ENCODE measurements at places on chromosomes 5 and 9.

DNA sequence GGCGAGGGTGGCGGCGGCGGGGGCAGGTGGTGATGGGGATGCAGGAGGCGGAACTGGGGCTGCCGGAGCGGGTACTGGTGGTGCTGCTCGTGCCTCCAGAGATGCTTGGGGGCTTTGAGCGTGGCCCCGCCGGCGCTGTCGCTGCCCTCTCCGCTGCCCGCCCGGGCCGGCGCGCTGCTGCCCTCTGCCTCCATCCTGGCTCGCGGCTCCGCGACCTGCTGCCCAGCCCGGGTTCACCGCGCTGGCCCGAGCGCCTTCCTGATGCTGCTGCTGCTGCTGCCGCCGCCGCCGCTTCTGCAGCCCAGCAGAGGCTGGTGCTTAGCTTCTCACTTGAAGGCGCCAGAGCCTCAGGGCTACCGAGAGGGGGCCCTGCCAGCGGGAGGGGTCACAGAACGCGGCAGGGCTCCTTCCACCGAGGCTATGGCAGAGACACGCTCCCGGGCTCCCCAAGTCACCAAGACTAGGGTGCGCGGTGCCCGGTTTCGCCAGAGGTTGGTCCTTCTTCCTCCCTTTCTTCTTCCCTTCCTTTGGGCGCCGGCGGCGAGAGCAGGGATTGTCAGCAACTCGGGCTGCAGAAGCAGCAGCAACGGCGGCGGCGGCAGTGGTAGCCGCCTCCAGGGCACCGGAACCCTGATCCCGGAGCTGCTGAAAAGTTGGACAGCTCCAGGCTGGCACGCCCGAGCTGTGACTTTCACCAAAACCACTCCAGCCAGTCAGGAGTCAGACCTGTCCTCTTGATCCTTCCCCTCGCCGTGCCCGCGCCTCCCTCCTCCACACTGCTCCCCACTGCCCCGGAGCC lies at the start of gene PDE4D:
Gene PDE4D, minus strand, starts transcription at position 298 of the 799 bp plus-strand sequence.
- peak; percentile 56 for DNase-seq

DNA sequence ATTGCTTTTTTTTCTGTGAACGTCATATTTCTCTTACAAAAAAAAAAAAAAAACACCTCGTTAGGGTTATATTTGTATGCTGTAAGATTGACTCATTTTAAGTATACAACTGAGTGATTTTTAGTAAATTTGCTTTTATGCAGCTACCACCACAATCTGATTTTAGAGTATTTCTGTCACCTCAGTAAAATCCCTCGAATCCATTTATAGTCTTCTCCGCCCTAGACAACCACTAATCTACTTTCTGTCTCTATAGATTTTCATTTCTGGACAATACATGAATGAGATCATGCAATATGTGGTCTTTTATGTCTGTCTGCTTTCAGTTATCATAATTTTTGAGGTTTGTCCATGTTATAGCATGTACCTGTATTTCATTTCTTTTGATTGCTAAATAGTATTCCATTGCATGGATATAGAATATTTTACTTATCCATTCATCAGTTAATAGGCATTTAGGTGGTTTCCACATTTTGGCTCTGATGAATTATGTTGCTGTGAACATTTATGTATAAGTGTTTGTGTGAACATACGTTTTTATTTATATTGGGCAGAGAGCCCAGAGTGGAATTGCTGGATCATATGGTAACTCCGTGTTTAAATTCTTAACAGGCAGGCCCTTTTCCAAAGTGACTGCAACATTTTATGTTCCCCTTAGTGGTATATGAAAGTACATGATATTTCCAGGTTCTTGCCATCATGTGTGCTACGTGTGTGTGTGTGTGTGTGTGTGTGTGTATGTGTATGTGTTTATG lies 171.4 kb downstream of the SGCD start:
- no peak for DNase-seq

GRCh38 chr5:152503206-152503605 lies 98.1 kb upstream of the NMUR2 start:
- DNase-seq, result no peak

DNA sequence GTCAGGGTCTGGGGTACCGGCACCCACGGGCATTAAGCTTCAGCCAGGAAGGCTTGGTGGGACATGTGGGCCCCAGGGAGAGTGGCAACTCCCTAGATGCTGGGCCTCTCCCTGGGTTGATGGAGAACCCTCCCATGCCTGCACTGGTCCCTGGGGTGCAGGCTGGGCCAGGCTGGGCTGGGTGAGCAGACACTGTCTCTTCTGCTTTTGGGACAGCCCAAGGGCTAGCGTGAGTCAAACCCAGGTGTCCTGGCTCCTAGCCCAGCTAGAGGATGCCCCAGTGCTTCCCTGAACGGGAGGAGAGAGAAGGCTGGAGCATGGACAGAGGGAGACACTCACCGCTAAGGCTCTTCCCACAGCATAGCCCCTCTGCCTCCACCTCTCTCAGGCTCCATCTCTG lies 5.7 kb upstream of the AQP7 start:
- DNase-seq, result no peak

DNA sequence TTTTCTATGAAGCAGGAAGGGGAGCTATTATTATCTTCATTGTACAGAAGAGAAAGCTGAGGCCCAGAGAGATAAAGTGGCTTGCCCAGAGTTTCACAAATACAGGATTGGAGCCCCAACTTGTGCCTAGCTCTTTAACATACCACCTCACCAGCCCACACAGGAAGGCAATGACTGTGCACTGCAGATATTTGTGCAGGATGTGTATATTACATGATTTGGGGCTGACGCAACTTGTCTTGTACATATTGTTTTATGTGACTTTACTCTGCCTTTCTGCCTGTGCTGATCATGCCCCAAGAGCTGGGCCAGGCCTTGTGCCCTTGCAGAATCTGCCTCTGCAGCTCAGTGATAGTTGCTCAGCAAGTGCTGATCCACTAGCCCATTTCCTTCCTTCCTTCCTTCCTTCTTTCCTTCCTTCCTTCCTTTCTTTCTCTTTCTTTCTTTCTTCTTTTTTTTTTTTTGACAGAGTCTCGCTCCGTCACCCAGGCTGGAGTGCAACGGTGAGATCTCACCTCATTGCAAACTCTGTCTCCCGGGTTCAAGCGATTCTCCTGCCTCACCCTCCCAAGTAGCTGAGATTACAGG lies 106.6 kb upstream of the TBCA start:
- DNase-seq, result no peak

GRCh38 chr9:82284758-82285157 lies 296.2 kb downstream of the SPATA31D1 start:
- no peak for DNase-seq

- no peak for DNase-seq
Measured at GRCh38 chr5:176921714-176922113, 22.6 kb upstream of the HK3 start.

- DNase-seq, result no peak
Measured at GRCh38 chr5:72151169-72151568, 43.9 kb downstream of the MAP1B start.

GRCh38 chr5:68033961-68034571 lies 181.5 kb upstream of the PIK3R1 start:
- no peak for DNase-seq

DNA sequence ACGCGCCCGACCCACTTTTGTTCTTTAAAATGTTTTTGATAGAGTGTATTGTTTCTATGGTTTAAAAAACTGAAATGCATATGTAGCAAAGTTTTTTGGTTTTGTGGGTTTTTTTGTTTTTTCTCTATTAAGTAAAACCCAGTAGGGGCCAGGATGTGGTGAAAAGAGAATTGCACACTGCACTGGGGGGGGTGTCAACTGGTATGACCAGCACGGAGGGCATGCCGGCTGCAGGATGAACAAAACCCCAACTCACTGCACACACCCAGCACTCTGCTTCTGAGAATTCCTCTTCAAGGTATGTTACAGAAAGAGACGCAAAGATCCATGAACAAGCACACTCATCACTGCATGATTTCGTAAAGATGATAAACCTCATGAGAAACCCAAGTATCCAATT lies 75.0 kb downstream of the STK10 start:
- DNase-seq, result no peak

GRCh38 chr9:6658628-6659353 lies 13.3 kb upstream of the GLDC start:
- DNase-seq, result no peak

- DNase-seq, result peak; percentile 76
Measured at GRCh38 chr9:133526721-133527321, 2.1 kb upstream of the MYMK start.

GRCh38 chr5:27341342-27341741 lies 303.0 kb upstream of the CDH9 start:
- no peak for DNase-seq

DNA sequence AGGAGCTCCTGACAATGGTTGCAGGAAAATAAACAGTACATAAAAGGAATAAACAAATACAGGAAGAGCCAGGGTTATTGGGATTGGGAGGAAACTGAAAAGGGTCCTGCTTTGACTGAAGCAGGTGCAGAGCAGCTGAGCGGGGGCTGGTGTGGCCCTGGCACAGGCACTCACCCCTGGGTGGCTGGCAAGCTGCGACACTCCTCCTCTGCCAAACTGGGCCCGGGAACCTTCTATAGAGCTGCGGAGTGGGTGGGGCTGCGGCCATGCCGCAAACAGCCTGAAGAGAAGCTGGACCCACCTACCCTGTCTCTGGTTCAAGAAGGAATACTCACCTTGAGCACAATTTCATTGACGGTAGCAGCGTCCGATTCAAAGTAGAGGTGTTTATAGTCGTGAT lies 182.5 kb downstream of the GAPVD1 start:
- no peak for DNase-seq

DNA sequence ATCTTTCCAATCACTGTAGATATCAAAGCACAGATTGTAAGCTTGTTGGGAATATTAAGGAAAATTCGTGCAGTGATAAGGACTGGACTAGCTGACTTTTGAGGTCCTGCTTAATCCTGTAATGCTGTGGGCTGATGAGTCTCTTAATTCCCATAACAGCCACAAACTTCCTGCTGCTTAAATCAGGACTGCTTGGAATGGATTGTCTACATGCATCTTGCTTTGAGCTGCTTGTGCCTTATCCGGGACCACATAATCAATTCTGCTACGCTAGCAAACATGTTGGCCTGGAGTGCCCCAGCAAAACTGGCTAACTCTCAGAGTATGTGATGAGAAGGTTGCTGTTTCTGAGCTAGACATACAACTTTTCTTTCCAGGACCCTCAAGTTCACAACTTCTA lies 79.6 kb downstream of the SNCAIP start:
- no peak for DNase-seq

GRCh38 chr5:167348980-167349379 lies 942.5 kb upstream of the WWC1 start:
- no peak for DNase-seq

- DNase-seq, result no peak
Measured at GRCh38 chr5:106399391-106399790, 1271.3 kb downstream of the EFNA5 start.

DNA sequence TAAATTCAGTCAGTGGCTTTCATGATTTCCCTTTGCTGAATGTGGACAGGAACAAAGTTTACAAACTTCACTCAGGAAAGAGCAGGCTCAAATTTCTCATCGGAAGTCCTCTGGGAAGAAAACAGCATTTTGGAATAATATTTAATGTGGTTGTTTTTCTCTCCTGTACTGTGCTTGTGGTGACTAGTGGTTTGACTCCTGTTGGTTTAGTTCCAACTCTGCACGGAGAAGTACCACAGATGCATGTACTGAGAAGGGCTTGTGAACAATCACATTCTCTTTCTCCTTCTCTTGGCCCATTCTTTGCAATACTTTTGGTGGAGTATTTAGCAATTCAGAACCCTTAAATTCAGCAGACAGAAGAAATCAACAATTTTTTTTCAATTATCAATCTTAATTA lies 13.3 kb downstream of the MPDZ start:
- no peak for DNase-seq

GRCh38 chr5:158513490-158514318 lies 586.0 kb downstream of the EBF1 start:
- no peak for DNase-seq

DNA sequence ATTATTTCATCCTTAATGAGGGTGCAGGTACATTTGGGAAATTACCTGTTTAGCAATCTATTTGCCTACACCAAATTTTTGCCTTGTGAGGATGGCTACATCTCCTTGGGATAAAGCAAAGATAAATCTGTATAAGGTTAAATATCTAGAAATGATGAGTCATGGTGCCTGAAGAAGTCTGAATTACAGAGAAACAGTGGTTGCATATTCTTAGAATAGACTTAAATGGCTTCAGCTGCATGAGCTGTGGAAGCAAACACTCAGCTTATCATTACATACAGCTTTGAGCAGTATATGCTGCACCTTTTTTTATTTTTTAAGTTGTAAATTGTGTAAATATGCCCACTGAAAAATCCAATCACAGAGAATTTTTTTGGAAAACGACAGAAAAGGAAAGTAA lies 153.5 kb downstream of the RAPGEF6 start:
- no peak for DNase-seq

- DNase-seq, result peak; percentile 94
Measured at GRCh38 chr9:93098236-93098946, 2.4 kb downstream of the CARD19 start.

DNA sequence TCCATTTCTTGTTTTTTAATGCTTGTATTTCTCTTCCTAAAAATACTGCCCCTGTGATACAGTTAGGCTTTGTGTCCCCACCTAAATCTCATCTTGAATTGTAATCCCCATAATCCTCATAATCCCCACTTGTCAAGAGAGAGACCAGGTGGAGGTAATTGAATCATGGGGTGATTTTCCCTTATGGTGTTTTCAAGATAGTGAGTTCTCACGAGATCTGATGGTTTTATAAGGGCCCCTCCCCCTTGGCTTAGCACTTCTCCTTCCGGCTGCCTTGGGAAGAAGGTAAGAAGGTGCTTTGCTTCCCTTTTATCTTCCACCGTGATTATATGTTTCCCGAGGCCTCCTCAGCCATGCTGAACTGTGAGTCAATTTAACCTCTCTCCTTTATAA lies 227.4 kb downstream of the MAN2A1 start:
- DNase-seq, result no peak

DNA sequence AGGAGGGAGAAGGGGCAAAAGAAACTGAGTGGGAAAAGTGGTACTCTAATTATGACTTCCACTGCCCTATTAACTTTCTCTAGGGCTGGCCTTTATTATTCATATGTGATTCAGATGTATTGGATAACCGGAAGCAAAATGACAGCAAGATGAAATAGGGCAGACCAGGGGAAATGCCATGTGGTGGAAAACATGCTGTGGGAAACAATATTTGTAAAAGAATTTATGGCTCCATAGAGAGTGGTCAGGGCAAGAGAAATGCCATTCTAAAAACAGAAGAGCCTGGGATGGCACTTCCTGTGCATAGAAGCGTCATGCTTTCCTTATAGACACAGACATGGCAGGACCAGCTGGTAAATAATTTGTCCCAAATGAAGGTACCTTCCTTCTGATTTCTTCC lies 67.7 kb downstream of the MEGF10 start:
- DNase-seq, result no peak
